T-helper 2 cell (primary cell): ENCODE measurements at places on chromosomes 1 and 21.

DNA sequence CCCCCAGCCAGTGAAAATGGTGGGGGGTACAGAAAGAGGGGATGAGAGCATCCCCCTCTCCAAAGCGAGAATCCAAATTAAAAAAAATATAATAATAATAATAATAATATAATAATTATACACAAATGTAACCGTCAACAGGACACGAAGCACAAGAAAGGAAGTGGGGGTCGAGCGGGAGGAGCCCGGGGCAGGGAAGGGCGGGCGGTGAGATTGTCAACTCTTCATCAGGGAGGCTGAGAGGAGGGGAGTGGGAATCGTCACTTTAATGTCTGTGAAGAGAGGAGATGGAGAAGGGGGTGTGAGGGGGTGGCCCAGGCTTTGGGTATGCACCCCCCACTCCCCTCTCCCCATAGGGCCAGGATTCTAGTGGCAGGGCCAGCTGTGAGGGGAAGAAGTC lies 33.2 kb downstream of the MEF2D start:
- no peak for DNase-seq

DNA sequence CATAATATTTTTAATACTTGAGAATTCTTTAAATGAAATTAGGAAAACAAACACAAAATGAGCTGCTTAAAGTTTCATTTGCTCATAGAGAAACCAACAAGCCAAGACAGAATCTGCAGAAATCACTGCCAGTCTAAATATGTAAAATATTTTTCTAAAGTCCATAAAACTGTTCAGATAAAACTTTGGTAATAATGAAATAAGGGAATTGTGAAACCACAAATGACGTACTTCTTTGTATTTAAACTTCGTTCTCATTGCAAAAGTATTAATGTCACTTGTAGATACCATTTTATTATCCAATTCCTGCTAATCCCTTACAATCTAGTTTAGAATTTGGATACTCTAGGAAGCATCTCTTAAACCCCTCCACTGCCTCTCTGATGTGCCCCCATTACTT lies 234.5 kb upstream of the NEGR1 start:
- no peak for DNase-seq

DNA sequence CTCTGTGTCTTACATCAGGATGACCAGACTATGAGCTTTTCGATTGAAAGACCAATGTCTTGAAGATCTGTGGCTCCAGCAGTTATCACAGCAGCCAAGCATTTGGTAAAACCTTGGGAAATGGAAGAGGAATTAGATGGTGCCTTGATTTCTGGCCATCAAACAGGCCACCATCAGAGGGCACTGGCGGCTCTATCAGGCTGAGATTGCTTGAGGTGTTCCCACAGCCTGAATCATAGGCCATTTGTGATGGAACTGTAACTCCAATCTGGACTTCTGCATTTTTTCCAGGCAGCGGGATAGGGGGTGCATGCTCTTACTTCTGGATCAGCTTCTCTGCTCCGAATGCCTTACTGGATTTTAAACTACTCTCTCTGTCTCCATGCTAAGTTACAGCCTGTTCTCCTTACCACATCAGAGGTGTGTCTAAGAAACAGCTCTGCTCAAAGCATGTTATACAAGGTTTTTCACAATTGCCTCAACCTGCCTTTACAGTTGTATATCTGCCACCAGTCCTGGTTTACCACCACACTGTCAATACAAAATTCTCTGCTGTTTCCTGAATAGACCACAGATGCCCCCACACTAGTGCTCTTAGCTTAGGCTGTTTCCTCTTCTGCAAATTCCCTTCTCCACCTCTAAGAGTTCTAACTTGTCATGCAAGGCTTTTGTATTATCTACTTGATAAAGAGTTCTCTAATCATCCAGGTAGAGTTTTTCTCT lies 180.9 kb downstream of the PTGER3 start:
- DNase-seq = no peak

GRCh38 chr1:109739738-109740614 lies 862 bp downstream of the GSTM3 start:
- DNase-seq = peak; percentile 79

DNA sequence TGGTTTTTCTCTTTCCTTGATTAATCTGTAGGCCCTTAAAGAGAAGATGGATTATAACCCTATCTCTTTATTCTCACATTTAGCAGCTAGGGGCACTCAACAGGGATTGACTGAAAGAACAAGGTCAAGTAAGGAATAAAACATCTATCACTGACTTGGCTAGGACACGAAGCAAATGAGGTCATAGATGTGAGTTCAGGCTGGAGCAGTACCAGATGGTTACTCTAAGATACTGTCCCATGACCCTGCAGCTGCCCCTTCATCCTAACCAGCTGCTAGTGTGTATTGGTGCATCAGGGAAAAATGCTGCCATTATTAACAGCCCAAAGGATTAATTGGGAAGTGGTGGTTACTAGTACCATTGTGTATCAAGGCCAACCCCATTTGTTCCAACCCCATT lies 221.9 kb downstream of the CTH start:
- no peak for DNase-seq

DNA sequence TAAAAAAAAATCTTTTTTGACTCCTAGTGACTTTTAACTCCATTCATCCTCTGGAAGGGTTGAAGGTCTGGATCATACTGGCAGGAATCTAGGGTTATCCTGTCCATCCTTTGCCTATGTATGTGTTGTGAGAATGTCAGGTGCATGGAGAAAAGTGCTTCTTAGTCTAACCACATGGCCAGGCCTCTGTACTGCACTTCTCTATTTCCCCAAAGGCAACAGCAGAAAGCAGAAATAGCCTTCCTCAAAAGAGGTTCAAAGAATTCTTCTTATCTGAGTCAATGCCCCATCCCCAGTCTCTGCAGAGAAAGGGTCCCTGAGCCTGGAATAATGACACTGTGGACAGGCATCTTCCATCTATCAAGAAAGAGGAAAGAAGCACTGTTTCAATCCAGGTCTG lies 85.7 kb upstream of the CD34 start:
- no peak for DNase-seq

- no peak for DNase-seq
Observed at GRCh38 chr1:220344745-220345144, 72.5 kb upstream of the RAB3GAP2 start.

DNA sequence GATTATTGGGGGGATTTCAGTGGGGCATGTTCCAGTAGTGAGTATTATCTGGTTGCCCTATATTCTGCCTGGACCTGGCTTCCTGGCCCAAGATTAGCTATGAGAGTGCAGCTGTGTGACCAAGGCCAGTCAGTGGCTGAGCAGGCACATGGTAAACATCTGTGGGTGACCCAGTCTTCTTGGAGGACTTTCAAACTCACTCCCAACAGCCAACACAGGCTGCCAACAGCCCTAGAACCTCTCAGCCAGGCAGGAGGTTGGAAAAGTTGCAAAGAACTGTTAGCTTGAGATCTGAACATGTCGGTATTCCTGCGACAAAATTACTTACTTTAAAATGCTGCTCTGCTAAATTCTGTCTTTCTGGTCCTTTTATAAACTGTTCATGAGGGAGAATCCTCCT lies 192.4 kb downstream of the TGFBR3 start:
- DNase-seq = no peak

- DNase-seq = peak; percentile 10
Observed at GRCh38 chr1:6358757-6359201, 34.8 kb downstream of the ACOT7 start.

GRCh38 chr1:63126104-63126503 lies 196.3 kb upstream of the FOXD3 start:
- DNase-seq = no peak

- DNase-seq = no peak
Observed at GRCh38 chr1:10168912-10169514, 41.4 kb upstream of the KIF1B start.

GRCh38 chr1:77415579-77415978 lies 133.8 kb downstream of the AK5 start:
- no peak for DNase-seq

GRCh38 chr1:185648858-185649589 lies 85.2 kb upstream of the HMCN1 start:
- no peak for DNase-seq

- no peak for DNase-seq
Observed at GRCh38 chr1:223714849-223715603, 2.7 kb downstream of the CAPN2 start.

DNA sequence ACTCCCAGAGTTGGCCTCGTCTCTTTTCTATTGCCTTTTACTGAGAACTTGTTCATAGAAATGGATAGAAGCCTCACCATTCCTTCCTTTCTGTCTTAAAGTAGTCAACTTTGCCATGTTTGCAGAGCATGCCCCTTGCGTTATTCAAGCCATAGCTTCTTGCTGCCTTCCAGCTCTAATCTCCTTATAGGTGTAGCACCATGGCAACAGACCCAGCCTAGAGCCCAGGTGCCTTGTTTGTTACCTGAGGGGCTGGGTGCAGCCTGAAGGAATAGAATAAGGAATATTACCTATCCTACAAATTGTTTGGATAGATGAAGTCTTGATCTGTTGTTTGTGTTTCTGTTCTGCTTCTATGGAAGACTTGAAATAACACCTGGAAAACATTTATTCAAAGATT lies 59.9 kb downstream of the CLEC20A start:
- DNase-seq = no peak
